ENCODE measurements at places on chromosomes 11 and 22.

DNA sequence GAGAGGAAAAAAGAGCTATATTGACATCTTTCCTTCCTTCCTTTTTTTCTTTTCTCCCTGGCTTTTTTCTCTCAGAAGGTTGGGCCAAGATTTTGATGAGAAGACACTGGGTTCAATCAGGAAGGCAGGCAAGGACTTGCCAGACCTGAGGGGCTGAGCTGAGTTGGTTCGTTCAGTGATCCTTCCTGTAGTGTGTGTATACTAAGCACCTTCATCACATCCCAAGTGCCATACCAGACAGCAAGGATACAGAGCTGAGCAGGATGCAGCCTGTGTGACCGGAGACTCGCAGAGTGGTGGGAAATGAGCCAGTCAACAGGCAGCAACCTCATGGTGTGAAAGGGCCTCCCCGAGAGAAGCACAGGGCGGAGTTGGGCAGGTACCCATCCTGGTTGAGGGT lies 95.5 kb downstream of the SPON1 start:
- no peak for DNase-seq

GRCh38 chr11:12842933-12843636 lies 166.0 kb upstream of the RASSF10 start:
- DNase-seq, result no peak

GRCh38 chr11:73321604-73322381 lies 13.7 kb downstream of the ARHGEF17 start:
- no peak for DNase-seq

DNA sequence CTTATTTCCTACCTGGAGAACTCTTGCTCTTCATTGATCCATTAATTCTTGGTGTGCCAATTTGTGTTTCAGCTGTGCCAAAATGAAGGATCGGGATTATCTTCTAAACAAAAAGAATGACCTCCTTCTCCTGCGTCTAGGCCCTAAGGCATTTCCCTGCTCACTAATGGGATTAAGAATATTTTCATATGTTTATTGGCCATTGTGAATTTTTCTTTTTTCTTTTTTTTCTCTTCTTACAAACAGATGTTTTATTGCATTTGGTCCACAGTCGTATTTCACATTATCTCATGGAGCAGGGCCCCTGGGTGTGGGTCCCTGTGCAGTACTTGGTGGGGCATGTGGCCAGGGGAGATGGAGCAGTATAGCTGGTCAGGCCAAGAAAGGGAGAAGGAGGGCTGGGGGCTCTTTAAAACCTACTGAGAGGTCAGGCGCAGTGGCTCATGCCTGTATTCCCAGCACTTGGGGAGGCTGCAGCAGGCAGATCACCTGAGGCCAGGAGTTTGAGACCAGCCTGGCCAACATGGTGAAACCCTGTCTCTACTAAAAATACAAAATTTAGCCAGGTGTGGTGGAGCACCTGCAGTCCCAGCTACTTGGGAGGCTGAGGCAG lies 35.3 kb upstream of the HORMAD2 start:
- DNase-seq, result no peak

- DNase-seq, result no peak
These were observed 16.9 kb upstream of the SLC3A2 start for GRCh38 chr11:62863687-62864335.

DNA sequence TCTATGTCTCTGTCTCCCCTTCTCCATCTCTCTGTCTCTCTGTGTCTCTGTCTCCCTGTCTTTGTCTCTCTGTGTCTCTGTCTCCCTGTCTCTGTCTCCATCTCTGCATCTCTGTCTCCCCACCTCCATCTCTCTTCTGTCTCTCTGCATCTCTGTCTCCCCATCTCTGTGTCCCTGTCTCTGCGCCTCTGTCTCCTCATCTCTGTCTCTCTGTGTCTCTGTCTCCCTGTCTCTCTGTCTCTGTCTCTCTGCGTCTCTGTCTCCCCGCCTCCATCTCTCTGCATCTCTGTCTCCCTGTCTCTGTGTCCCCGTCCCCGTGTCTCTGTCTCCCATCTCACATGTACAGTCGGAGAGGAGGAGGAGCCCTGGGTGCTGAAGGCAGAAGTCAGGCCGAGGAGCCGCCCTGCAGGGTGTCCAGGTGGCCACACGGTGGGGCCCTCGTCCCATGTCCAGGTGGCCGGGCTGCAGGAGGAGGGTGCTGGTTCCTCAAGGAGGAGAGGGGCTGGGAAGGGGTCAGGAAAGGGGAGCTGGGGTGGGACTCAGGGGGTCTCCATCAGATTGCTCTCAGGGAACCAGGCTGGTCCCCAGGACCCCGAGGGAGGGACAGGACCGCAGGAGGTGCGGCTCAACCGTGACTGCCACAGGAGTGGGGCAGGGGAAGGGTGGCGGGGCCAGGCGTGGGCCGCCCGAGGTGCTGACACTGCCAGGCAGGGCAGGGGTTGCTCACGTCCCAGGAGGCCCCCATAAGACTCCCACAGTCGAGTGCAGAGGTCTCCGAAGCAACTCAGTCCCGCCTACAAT lies 25.6 kb upstream of the TH start:
- peak; percentile 59 for DNase-seq

DNA sequence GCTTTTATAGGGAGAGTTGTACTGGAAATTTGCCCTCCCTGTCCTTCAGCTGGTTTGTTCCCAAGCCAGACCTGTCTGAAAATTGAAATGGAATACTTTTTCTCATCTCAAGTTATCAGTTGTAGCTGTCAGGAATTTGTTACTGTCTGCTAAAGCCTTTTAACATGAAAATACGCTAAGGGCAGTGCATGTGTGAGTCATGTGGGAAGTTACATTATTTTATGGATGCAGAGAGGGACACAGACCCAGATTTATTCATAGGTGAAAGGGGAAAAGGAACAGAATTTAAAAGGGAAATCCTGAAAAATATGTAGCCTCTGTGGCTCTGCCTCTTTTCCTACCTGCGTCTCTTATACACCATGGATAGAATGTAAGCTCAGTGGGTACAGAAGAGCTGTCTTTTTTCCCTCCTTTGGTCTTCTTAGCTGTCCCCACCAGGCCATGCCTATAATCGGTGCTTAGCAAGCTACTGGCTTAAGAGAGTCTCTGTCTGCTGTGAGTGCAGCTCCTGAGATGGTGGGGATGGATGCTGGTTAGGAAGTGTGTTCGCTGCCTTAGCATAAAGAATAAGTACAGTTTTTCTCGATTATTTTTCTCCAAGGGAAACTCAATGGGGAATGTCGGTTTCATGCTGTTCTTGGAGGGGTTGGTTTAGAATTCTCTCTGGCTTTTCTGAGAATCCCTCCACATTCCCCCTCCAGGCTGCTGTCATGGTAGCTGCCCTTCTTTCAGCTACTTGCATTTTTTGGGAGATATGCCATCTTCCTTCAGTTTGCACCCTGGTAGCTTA lies 166.8 kb downstream of the TEAD1 start:
- no peak for DNase-seq

GRCh38 chr11:36631774-36632173 lies 33.7 kb upstream of the RAG2 start:
- DNase-seq, result no peak

DNA sequence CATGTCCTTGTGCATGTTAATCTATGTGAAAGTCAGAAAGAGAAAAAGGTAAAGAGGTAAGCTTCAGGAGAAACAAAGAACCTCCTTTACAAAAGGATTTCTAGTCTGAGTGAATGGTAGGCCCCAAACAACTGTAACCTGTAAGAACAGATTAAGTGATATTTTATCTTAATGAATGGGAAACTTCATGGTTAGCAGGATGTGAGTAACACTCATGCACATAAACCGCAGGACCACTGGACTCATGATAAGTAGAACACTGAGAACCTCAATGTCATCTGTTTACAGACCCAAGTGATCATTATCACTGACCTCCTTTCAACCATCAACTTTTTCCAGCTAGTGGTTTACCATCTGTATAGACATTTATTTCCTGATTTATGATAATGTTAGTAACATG lies 19.9 kb downstream of the OR8G5 start:
- DNase-seq, result no peak

- DNase-seq, result no peak
These were observed 84.2 kb downstream of the PHF21B start for GRCh38 chr22:44925465-44926123.

DNA sequence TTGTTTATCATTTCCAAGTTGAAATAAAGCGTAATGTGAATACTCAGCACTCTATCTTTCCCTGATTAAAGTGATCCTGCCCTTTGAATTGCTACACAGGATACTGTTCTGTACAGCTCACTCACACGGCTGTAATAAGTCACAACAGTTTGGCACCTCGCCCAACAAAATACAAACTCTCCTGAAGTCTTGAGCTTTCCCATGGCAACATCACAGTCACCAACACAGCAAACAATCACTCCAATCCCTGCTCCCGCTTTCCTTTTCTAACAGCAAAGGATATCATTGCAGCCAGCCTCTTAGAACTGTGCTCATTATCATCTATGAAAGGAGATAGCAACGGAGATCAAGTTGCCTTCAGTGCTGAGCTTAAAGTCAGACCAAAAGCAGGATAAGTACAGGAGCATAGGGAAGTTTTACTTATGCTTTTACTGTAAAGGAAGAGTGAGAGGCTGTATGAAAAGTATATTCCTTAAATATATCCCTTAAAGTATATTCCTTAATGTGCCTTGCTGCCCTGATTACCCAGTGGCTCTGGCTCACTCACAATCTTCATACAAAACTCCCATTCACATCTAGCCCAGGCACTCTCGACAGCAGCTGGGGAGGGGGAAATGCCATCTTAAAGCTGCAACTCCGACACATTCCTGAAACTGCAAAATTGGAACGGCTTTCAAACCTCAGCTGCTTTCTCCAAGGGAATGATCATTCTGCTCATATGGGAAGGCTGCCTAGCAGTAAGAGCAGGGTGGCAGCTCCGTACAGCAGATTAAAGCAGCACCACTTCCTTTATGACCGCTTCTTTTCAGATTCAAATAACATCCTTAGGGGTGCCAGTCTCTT lies 35.8 kb downstream of the MAML2 start:
- no peak for DNase-seq

- no peak for DNase-seq
These were observed 34.5 kb upstream of the SEZ6L start for GRCh38 chr22:26134654-26135330.

DNA sequence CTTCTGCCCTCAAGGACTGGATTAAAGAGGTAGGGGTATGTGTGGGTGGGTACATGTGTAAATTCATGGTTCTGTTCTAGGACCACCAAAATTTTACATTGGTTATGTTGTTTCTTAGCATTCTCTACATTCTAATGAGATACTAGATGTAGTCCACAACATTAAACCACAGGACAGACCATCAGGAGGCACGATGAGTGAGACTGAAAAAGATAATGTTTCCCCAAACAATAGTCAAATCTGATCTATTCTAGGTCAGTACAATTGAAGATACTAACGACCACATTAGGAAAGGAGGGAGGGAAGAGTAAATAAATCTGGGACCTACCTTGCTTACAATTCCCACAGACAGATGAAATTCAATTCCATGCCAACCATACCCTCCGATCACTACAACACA lies 42.2 kb downstream of the MRTFA start:
- DNase-seq, result no peak

- DNase-seq, result no peak
These were observed 11.3 kb downstream of the IZUMO1R start for GRCh38 chr11:94315664-94316063.

GRCh38 chr11:119056421-119056999 lies 495 bp downstream of the HYOU1 start:
- DNase-seq, result peak; percentile 12

Measured in stimulated activated CD8-positive, alpha-beta memory T cell treated with anti-CD3 and anti-CD28 coated beads, Interleukin-7, amount 100 ng/mL, for 4 hours (primary cell).